Activated CD4-positive, alpha-beta T cell treated with anti-CD3 and anti-CD28 coated beads, Interleukin-2, amount 10 ng/mL, durations not matched to agents 24 days and 14 days (primary cell): ENCODE measurements at places on chromosomes 2 and 18.

- H3K4me1 ChIP-seq, result no peaks in the 10 kb centered on the region
- no peak overlapping the region for H3K27ac ChIP-seq
- no peak overlapping the region for H3K4me3 ChIP-seq
- no peaks in the 10 kb centered on the region for H3K36me3 ChIP-seq
- no peaks in the 10 kb centered on the region for H3K27me3 ChIP-seq
These were observed 33.2 kb downstream of the LAMA1 start for GRCh38 chr18:7084080-7085065.

DNA sequence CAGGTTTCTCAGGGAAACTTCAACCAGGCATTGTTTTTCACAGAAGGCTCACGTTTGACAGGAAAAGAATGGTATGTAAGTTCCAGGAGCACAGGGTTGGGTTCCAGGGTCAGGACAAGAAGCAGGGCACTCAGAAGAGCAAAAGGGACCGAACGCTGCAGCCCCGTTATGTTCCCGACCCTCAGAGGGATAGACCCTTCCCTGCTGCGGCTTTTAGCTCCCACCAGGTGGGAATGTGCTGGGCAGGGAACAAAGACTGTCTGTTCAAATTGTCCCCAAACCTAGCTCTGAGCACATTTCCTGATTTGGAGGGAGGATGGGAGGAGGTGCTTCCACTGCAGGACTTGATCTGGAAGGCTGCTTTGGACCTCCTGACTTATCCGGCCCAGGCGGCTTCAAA lies 130.1 kb downstream of the RAB3GAP1 start:
- no peaks in the 10 kb centered on the region for H3K4me1 ChIP-seq
- peaks cover 13% of the 10 kb centered on the region for H3K36me3 ChIP-seq

DNA sequence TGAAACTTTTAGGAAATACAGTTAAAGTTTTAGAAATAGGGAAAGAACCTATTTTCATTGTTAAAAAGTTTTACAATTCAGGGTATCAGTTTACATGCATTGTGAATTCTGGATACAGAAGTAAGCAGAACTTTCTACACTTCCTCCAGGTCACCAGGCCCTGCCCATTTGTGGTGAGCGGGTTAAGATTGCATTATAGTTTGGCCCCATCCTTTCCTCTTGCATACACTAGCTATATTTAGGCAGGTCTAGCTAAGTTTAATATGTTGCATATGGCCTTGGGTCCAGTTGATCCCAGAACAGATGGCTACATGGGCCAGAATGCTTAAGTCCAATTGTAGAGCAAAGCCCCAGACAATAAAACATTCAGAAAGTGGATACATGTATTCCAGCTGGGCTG lies 4.8 kb downstream of the VWA3B start:
- no peak overlapping the region for H3K4me3 ChIP-seq
- DNase-seq, result no peak
- peaks cover 8% of the 10 kb centered on the region for H3K4me1 ChIP-seq
- no peak overlapping the region for H3K27ac ChIP-seq
- peaks cover 14% of the 10 kb centered on the region for H3K27me3 ChIP-seq
- no peaks in the 10 kb centered on the region for H3K36me3 ChIP-seq

GRCh38 chr18:38933322-38933721 lies 1367.7 kb upstream of the CELF4 start:
- DNase-seq, result no peak
- no peak overlapping the region for H3K4me3 ChIP-seq
- H3K36me3 ChIP-seq, result no peaks in the 10 kb centered on the region
- H3K27ac ChIP-seq, result no peak overlapping the region
